Right ventricle myocardium inferior (tissue), 1 donor: ENCODE measurements at places on chromosomes 5 and 9.

DNA sequence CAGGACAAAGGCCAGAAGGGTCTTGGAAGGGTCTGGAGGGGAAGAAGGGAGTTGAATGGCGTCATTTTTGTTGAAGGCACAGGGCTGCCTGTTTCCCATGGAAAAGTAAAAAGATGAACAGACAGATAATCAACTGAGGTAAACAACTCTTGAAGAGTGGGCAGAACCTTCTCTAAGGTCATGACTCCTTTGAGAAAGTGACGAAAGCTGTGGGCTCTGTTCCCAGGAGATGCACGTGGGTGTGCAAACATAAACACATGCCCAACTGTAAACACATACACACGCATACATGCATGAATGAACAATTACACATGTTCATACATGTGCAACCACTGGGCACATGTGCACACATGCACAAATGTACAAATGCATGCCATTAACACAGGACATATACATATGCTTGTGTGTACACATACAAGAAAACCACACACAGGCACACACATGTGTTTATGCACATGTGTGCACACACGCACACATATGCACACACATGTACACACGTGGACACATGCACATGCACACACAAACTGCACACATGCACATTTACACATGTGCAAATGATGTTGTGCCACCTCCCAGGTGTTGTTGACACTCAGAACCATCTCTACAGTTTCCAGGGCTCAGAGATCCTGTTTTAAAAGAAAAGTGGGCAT is 143.3 kb downstream of the GADD45G start:
- DNase-seq = no peak

DNA sequence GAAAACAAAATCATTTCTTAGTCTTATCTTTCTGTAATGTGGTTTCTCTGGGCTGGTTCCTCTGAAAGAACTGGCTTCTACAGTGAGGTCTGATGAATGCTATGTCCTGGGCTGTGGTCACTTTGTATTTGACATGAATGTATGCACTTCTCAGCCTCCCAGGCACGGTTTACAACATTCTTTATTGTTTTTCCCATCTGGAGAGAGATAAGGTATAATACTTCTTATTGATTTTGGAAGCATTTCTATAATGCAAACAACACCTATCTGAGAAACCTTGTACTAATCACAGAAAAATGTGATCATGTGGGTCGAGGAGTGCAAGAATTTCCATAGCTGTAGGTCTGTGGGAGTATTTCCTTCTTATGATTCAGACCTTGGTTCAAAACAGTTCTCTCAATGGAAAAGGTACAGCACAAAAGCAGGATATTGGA is 46.9 kb downstream of the ACTBL2 start:
- DNase-seq = no peak

- no peak for DNase-seq
Measured at GRCh38 chr5:157870837-157871834, 12.2 kb upstream of the CLINT1 start.

GRCh38 chr5:115396688-115397087 is 100.2 kb upstream of the CCDC112 start:
- no peak for DNase-seq

DNA sequence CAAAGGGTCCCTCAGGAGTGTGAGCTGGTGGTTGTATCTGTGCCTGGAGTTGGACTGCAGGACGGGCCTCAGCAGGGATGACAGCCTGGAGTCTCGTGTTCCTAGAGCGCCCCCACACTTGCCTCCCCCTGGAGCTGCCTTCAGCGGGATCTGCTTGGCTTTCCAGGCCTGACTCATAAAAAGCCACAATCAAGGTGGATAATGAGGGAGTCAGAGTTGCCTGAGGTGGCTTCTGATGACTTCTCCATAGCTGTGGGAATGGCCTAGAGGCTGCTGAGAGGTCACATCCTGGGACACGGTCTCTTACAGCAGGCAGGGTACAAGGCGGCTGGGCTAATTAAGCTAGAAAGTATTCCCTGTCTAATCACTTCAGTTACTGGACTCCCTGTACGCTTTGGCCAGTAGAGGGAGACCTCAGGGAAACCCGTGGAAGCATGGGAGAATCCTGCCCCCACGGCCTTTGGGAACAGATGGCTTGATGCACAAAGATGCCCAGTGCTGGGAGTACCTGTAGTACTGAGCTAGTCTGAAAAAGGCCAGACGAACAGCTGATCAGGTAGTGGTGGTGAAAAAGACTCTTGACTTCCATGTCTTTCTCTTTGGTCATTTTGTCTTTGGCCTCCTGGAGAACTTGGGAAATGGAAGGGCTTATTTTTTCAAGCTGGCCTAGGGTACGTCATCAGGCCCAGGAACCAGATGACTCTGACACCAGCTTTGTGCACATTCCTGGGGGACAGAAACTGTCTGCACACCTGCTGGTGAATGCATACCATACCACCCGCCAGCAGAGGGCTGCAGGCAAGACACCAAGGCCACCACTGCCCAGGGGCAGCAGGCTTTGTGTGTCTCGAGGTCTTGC is 16.1 kb upstream of the FRRS1L start:
- DNase-seq = no peak

DNA sequence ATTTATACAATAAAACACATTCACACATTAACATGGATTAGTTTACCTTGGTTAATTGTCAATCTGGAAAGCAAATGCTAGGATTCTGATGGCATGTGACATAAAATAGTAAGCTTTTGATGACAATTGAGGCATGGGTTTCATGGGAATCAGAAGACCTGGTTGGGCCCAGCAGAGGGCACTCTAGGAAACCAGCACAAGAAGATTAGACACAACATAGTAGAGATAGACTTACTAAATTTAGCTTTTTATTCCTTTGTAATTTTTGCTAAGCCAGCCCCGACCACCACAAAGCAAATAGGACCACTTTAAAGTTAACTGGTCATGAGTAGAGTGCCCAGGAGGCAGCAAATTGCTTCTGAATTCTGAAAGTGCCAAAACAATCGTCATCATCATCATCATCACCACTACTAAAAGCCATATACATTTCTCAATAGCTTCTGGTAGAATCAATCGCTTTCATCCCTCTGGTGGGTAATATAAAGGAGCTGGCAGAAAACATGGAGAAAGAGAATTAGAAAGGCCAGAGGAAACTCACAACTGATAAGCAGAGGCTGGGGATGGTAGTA is 163.2 kb downstream of the ARRDC3 start:
- no peak for DNase-seq
